ENCODE measurements at places on chromosomes 7 and 10. TPM values are rescaled to one million over a fixed set of nuclear protein-coding genes. Genes with fewer than 3 reads are reported as not detected.
A peak's percentile ranks its signal among the peaks of the same experiment; 100 is the strongest.

GRCh38 chr7:4835398-4836205 lies 26.2 kb downstream of the PAPOLB start:
- no peak for DNase-seq

GRCh38 chr10:132961787-132962622 lies 19.6 kb upstream of the CFAP46 start:
- DNase-seq, result no peak

GRCh38 chr7:8982338-8982992 lies 549.1 kb downstream of the NXPH1 start:
- no peak for DNase-seq

- no peak for DNase-seq
Observed at GRCh38 chr10:114808982-114809381, 12.6 kb upstream of the FHIP2A start.

GRCh38 chr10:22427101-22427500 lies 81.8 kb downstream of the SPAG6 start:
- peak; percentile 75 for DNase-seq

GRCh38 chr7:71574153-71574860 lies 442.4 kb downstream of the GALNT17 start:
- no peak for DNase-seq

The EVX1 gene
- total RNA-seq, result not detected

- no peak for DNase-seq
Observed at GRCh38 chr7:28083998-28084985, 96.3 kb downstream of the JAZF1 start.

The NUB1 gene
- total RNA-seq, result 58.0 TPM

DNA sequence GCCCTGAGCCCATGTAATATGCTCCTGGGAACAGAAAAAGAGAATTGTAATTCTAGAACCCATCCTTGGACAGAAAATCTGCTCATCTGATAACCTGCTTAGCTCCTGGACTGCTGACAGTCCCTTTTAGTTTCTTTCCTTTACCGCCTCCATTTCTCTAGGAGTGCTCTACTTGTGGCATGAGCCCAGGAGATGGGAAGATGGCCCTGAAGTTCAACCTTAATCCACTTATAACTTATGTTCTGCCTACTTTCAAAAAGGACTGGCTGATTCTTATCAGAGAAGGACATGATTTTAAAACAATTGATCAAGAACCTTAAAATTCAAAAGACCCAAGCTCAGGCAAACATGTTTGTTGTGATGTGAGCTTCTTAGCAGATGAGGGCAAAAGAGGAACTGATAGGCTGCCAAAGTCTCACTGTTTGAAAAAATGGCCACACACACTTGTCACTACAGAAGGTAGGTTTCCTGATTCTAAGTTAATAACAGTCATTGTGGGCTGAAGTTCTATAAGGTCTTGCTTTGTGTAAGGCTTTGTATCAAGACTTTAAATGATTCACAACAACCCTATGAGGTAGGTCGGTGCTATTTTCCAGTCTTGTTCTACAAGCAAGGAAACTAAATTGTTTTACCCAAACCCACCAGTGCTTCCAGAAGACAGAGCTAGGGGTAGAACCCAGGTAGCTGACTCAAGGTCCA lies 94.3 kb upstream of the AFAP1L2 start:
- DNase-seq, result no peak

All from K562 (cell line).